ENCODE measurements at places on chromosomes 7 and 10. TPM values are rescaled to one million over a fixed set of nuclear protein-coding genes. Genes with fewer than 3 reads are reported as not detected.

TMEM236 gene
- 0.17 TPM for total RNA-seq

AGMO gene
- total RNA-seq = 1.9 TPM

RTKN2 gene
- total RNA-seq = 0.33 TPM

MRLN gene
- not detected for total RNA-seq

ACBD5 gene
- 25.0 TPM for total RNA-seq

CHST3 gene
- total RNA-seq = 7.0 TPM
